ENCODE measurements at places on chromosomes 16 and 17. TPM values are rescaled to one million over a fixed set of nuclear protein-coding genes. Genes with fewer than 3 reads are reported as not detected.

GRCh38 chr17:43940630-43941029 lies 1.6 kb downstream of the PPY start:
- peak; percentile 66 for DNase-seq

- no peak for DNase-seq
These were observed 9.3 kb downstream of the ODAD4 start for GRCh38 chr17:41939693-41940090.

DNA sequence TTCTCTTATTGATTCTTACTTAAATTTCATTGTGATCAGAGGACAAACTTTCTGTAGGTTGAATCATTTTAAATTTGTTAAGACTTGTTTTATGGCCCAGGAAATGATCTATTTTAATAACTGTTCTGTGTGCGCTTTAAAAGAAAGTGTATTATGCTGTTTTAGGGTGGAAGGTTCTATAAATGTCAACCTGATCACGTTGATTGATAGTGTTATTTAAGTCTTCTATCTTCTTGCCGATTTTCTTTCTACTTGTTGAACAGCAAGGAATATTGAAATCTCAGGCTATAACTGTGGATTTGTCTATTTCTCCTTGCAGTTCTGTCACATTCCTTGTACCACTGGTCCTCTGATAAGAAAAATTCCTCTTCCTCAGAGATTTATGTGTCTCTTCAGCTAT lies 112.7 kb downstream of the TANC2 start:
- no peak for DNase-seq

DNA sequence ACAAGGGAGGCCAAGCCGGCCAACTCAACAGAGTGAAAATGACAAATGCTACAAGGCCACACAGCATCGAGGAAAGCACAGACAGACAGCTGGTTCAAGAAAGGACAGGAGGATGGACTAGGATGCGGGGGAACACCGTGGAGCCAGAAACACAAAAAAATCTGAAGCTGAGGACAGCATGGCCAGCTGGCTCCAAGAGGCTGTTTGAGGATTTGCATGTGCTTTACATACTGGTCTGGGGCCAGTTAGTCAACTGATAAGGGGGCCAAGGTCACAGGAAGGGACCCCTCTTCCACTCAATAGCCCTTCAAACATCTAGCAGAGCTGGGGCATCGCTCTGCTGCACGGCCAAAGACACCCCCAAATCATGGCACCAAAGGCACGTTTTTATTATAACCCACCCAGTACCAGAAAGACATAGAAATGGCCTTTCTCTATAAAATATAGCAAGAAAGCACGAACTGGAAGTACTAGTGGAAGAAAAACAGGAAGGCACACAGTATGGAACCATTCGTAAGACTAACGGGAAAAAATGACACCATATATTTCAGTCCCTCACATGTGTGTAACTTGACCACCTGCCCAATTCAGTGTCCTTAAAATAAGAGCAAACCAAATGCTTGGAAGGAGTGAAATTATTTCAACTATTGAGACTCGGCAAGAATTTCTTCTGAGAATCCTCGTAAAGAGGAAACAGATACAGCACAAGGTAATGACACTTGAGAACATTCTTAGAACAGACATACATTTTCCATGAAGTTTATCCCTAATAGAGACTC lies 7.8 kb upstream of the SRL start:
- DNase-seq = no peak

GRCh38 chr16:81810361-81810760 lies 31.3 kb downstream of the PLCG2 start:
- no peak for DNase-seq

GRCh38 chr17:46173153-46173552 lies 20.1 kb downstream of the KANSL1 start:
- DNase-seq = no peak

GRCh38 chr17:42286411-42287221 lies 1.7 kb upstream of the STAT5A start:
- peak; percentile 39 for DNase-seq

GRCh38 chr16:46627746-46628145 lies 6.6 kb upstream of the SHCBP1 start:
- DNase-seq = no peak

GRCh38 chr16:2429771-2430663 lies 770 bp downstream of the CCNF start:
- peak; percentile 10 for DNase-seq

Gene USP22
- 312 TPM for total RNA-seq

Gene NOXO1
- total RNA-seq = 3.1 TPM

Data from myocyte (in vitro differentiated cells).